Stimulated activated naive B cell treated with anti-CD40 and anti-IgM and Interleukin-4, amounts not matched to agents 10 μg/mL and 1 μg/mL and 100 μg/mL, for 72 hours (primary cell): ENCODE measurements at places on chromosomes 6 and 20.

GRCh38 chr6:77548190-77548589, 84.9 kb upstream of the HTR1B start:
- no peaks in the 10 kb centered on the region for H3K27me3 ChIP-seq
- H3K4me1 ChIP-seq: no peaks in the 10 kb centered on the region
- no peak for DNase-seq

DNA sequence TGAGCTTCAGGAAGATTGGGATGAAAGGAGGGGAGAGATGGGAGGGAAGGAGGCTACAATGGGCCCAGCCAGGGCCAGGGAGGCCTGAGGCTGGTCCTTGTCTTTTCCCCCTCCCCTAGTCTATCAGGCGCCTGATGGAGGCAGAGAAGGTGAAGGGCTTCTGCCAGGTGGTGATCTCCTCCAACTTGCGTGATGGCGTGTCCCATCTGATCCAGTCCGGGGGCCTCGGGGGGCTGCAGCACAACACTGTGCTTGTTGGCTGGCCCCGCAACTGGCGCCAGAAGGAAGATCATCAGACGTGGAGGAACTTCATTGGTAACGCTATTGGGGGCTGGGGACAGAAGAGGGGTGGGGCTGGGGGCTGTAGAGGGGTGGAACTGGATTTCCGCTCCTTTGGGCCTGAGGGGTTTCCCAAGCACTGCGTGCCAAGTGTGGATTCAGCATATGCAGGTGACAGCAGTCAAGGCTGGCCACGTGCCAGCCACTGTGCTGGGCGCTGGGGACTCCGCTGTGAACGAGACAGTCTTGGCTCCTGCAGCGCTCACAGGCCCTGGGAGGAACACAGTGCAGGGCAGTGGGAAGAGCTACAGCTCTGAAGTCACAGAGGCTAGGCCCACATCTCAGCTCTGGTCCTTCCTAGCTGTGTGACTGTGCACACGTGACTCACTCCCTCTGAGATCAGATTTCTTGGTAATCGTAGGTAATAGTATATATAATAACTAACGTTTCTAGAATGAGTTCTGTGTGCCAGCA, 22.7 kb downstream of the SLC12A5 start:
- H3K36me3 ChIP-seq: peaks cover 10% of the 10 kb centered on the region
- DNase-seq: no peak
- H3K27me3 ChIP-seq: peaks cover 62% of the 10 kb centered on the region
- peaks cover 8% of the 10 kb centered on the region for H3K4me1 ChIP-seq
- H3K27ac ChIP-seq: no peak overlapping the region

- no peak overlapping the region for H3K27ac ChIP-seq
- no peaks in the 10 kb centered on the region for H3K36me3 ChIP-seq
- H3K4me3 ChIP-seq: no peak overlapping the region
- peaks cover 12% of the 10 kb centered on the region for H3K4me1 ChIP-seq
- peaks cover 15% of the 10 kb centered on the region for H3K27me3 ChIP-seq
These were observed 70.8 kb downstream of the PSMG4 start for GRCh38 chr6:3329393-3330051.

GRCh38 chr6:12815884-12816600, 99.5 kb downstream of the PHACTR1 start:
- peaks cover 6% of the 10 kb centered on the region for H3K27me3 ChIP-seq
- no peaks in the 10 kb centered on the region for H3K36me3 ChIP-seq
- no peak overlapping the region for H3K4me3 ChIP-seq
- H3K4me1 ChIP-seq: no peaks in the 10 kb centered on the region
- no peak for DNase-seq

GRCh38 chr20:56933331-56933698, 304.2 kb downstream of the TFAP2C start:
- H3K4me1 ChIP-seq: no peaks in the 10 kb centered on the region
- no peak for DNase-seq
- H3K27me3 ChIP-seq: peaks cover 27% of the 10 kb centered on the region
- H3K36me3 ChIP-seq: no peaks in the 10 kb centered on the region
- no peak overlapping the region for H3K27ac ChIP-seq
- no peak overlapping the region for H3K4me3 ChIP-seq

DNA sequence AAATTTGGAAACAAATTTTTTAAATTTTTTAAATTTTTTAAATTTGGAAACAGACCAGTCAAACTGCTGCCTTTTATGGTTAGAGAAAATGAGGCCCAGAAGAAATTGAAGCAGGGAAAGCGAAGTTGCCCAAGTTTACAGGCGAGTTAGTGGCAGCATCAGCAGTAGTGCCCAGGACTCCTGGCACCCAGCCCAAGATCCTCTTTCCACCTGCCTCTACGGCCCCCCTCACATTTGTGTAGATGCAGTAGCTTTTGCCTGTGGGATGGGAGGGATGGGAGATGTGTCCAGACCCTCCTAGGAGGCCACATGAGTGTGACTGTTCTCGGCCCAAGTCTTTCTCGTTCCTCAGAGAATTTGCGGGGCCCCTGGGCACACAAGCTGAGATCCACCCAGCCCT, 49.8 kb downstream of the HNF4A start:
- H3K27me3 ChIP-seq: peaks cover 16% of the 10 kb centered on the region
- H3K4me1 ChIP-seq: no peaks in the 10 kb centered on the region
- no peaks in the 10 kb centered on the region for H3K36me3 ChIP-seq

- no peak for DNase-seq
- no peaks in the 10 kb centered on the region for H3K4me1 ChIP-seq
- H3K27ac ChIP-seq: no peak overlapping the region
- no peaks in the 10 kb centered on the region for H3K27me3 ChIP-seq
These were observed 317.6 kb downstream of the PRKN start for GRCh38 chr6:162409741-162410691.

DNA sequence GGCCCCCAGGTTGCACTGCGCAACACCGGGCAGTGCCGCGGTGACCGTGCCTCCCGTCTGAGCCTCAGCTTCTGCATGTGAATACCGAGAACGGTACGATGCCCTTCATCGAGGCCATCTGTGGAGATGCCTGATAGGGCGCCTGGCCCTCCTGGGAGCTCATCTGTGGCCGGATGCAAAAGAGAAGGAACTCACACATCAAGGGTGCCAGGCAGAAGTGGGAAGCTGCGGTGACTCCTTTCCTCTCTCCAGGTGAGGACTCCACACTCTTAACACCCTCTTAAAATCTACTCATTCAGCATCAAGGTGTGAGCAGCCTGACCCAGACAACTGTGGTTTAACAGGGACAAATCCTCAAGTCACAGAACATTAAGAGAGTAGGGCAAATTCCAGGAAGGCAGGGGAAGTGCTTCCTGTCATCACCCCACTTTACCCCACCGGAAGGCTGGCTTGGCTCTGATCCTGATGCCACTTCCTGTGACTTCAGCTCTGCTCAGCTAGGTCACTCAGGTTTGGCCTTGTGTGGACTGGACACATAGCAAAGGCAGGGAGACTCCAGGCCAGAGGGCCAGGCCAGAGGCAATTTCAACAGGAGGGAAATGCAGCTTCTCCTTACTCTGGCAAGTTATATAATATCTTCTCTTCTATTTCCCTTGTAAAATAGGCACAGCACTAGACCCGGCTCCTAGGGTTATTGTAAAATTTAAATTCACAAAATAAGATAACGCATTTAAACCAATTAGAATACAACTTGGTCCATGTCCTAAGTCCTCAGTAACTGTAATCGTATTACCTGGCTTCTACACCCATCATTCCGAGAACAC, 69.4 kb downstream of the CPNE5 start:
- no peak for DNase-seq
- peak overlapping the region; percentile 39 for H3K27ac ChIP-seq

GRCh38 chr6:87905101-87905641, 142.5 kb upstream of the SPACA1 start:
- peak overlapping the region; percentile 0 for H3K27ac ChIP-seq
- no peak overlapping the region for H3K4me3 ChIP-seq
- no peaks in the 10 kb centered on the region for H3K27me3 ChIP-seq
- H3K36me3 ChIP-seq: no peaks in the 10 kb centered on the region

DNA sequence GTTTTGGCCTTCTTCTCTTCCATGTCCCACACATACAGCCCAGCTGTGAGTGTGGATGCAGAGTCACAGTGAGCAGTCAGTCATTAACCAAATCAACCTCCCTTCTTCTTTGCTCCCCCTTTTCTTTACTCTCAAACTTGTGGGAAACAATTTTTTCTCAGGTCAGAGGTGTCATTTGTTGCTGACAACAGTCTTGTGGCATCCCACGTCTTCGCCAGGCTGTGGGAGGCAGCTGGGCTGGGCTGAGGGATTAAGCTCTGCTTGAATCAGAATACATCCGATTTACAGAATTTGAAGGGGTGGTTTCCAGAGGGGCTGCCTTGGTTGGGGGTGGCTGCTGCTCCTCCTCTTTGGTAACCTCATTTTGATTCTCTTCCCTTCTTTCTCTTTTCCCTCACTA, 40.5 kb downstream of the SCGN start:
- H3K4me3 ChIP-seq: no peak overlapping the region
- H3K27ac ChIP-seq: no peak overlapping the region
- H3K27me3 ChIP-seq: peaks cover 40% of the 10 kb centered on the region
- no peak for DNase-seq

GRCh38 chr6:3418496-3419060, 38.3 kb downstream of the SLC22A23 start:
- no peak overlapping the region for H3K27ac ChIP-seq
- DNase-seq: no peak
- no peaks in the 10 kb centered on the region for H3K36me3 ChIP-seq
- peaks cover 4% of the 10 kb centered on the region for H3K4me1 ChIP-seq
- no peak overlapping the region for H3K4me3 ChIP-seq

GRCh38 chr6:64123761-64124633, 488.4 kb downstream of the PHF3 start:
- no peaks in the 10 kb centered on the region for H3K4me1 ChIP-seq
- H3K4me3 ChIP-seq: no peak overlapping the region
- no peaks in the 10 kb centered on the region for H3K27me3 ChIP-seq
- DNase-seq: no peak
- H3K36me3 ChIP-seq: no peaks in the 10 kb centered on the region
- no peak overlapping the region for H3K27ac ChIP-seq

DNA sequence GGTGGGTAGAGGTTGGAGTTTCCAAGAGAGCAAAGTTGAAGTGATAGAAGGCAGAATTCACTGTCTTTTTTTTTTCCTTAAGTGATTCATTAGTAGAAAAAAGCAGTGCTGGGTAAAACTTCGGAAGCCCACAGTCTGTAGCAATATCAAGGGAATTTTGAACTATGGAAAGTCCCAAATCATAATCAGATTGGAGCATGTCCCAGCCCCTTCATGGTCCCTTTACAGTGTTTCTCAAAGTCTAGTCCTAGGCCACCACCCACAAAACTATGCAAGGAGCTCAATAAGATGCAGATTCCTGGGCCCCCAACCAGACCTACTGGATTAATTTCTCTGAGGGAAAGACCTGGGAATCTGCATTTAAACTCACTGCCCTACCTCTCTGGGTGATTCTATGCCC, 22.6 kb downstream of the NEDD9 start:
- peaks cover 26% of the 10 kb centered on the region for H3K4me1 ChIP-seq
- DNase-seq: no peak
- no peak overlapping the region for H3K4me3 ChIP-seq
- no peaks in the 10 kb centered on the region for H3K27me3 ChIP-seq
- peaks cover 46% of the 10 kb centered on the region for H3K36me3 ChIP-seq
- no peak overlapping the region for H3K27ac ChIP-seq

- H3K4me3 ChIP-seq: no peak overlapping the region
- peaks cover 6% of the 10 kb centered on the region for H3K4me1 ChIP-seq
- H3K36me3 ChIP-seq: no peaks in the 10 kb centered on the region
- H3K27ac ChIP-seq: no peak overlapping the region
- peaks cover 39% of the 10 kb centered on the region for H3K27me3 ChIP-seq
- DNase-seq: no peak
These were observed 158.2 kb upstream of the PRND start for GRCh38 chr20:4563534-4563933.

DNA sequence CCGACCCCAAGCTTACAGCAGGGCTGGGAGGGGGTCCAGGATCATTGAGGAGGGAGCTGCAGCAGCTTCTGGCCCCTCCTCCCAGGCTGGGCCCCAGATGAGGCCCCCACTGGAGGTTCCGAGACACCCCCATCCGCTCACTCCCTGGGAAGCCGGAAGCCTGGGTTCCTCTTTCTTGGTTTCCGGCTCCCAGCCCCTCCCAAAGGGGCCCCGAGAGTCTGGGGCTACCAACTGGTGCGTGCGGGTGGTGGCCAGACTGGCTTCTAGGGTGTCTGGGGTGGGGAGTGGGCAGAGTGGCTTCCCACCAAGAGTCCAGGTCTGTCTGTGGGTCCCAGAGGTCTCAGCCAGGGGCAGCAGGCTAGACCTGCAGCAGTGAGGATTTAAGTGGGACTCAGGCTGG, 2.2 kb downstream of the RGS19 start:
- peak overlapping the region; percentile 96 for H3K27ac ChIP-seq
- H3K4me1 ChIP-seq: peaks cover 43% of the 10 kb centered on the region
- H3K27me3 ChIP-seq: no peaks in the 10 kb centered on the region

DNA sequence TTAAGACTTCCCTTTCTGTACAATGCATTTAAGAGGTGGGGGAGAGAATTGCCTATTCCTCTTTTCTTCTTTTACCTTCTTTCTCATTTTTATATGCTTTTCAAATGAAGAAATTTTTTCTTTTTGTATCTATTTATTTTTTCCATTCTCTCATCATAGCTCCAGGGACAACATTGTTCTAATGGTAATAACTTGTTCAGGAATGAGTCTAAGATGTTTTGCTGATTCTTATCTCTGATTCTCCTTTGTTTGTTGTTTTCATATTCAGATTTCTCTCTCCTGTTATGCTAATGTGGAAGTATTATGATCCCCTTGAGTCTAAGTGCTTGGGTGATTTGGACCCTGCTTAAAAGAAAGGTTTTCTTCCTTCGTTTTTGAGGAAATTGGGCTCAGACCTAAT, 451.6 kb downstream of the CDKAL1 start:
- no peak for DNase-seq
- H3K4me3 ChIP-seq: no peak overlapping the region
- H3K27me3 ChIP-seq: no peaks in the 10 kb centered on the region
- peaks cover 38% of the 10 kb centered on the region for H3K36me3 ChIP-seq

GRCh38 chr6:13377054-13377758, 48.9 kb upstream of the TBC1D7 start:
- H3K27ac ChIP-seq: no peak overlapping the region
- H3K4me1 ChIP-seq: peaks cover 62% of the 10 kb centered on the region
- no peak overlapping the region for H3K4me3 ChIP-seq
- no peaks in the 10 kb centered on the region for H3K27me3 ChIP-seq

- peaks cover 21% of the 10 kb centered on the region for H3K36me3 ChIP-seq
- no peak overlapping the region for H3K4me3 ChIP-seq
- no peak for DNase-seq
- H3K27me3 ChIP-seq: no peaks in the 10 kb centered on the region
- peaks cover 71% of the 10 kb centered on the region for H3K4me1 ChIP-seq
These were observed 7.4 kb downstream of the ITPR3 start for GRCh38 chr6:33628401-33628964.

- H3K36me3 ChIP-seq: peaks cover 16% of the 10 kb centered on the region
- H3K27ac ChIP-seq: no peak overlapping the region
- no peak for DNase-seq
- peaks cover 4% of the 10 kb centered on the region for H3K27me3 ChIP-seq
These were observed 35.1 kb upstream of the PPP1R3G start for GRCh38 chr6:5050009-5050408.
